ENCODE measurements at places on chromosomes 7 and 10.

GRCh38 chr7:95687759-95688343 is 84.5 kb upstream of the DYNC1I1 start:
- no peak for DNase-seq

DNA sequence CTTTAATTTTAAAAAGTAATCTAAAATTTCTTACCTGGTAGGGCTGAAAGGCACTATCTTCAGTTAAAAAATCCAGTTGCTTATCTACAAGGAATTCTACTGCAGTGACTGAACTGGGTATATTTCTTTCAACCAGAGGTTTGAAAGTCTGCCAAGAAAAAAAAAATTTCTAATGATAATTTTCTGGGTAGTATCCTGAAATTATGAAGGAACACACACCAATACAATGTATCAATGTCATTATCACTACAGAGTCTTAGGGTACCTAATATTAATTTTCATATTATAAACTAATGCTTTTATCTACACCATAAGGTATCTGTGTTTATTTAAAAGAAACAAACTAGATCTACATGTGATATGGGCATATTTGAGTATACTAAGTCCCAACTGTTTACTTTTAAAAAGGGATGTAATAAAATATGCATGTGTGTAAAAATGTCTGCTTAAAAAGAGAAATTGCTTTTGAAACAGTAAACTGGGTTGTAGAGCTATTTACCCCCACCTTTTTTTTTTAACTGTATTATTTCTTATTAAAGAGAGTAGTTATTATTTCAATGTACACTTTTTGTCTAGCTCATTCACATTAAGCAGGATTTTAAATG is 131.6 kb downstream of the NRBF2 start:
- DNase-seq = no peak

DNA sequence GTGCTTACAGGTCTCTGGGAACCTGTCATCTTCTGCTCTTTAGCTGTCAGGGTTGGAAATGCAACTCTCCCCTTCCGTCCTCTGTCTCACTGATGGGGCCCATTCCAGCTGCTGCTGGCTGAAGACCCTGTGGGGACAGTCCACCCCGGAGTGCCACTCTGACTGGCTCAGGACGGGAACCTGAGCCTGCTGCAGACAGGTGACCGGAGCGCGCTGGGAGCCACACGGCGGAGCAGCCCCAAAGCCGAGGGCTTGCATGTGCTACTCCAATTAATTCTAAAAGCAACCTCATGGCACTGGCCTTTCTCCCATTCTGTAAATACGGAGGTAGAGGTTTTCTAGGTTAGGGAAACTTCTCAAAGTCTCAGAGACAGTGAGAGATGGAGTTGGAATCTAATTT is 223.5 kb upstream of the PITRM1 start:
- DNase-seq = no peak

- no peak for DNase-seq
These were observed 199.4 kb upstream of the NPVF start for GRCh38 chr7:25427721-25428120.

GRCh38 chr7:70776627-70777101 is 355.3 kb upstream of the GALNT17 start:
- DNase-seq = no peak

- no peak for DNase-seq
These were observed 43.1 kb downstream of the CARD11 start for GRCh38 chr7:3000566-3000965.

- DNase-seq = no peak
These were observed 27.8 kb downstream of the MAGI2 start for GRCh38 chr7:79425665-79426064.

GRCh38 chr7:2668401-2668800 is 19.6 kb upstream of the AMZ1 start:
- no peak for DNase-seq

GRCh38 chr10:7184660-7185366 is 226.0 kb downstream of the SFMBT2 start:
- DNase-seq = no peak

DNA sequence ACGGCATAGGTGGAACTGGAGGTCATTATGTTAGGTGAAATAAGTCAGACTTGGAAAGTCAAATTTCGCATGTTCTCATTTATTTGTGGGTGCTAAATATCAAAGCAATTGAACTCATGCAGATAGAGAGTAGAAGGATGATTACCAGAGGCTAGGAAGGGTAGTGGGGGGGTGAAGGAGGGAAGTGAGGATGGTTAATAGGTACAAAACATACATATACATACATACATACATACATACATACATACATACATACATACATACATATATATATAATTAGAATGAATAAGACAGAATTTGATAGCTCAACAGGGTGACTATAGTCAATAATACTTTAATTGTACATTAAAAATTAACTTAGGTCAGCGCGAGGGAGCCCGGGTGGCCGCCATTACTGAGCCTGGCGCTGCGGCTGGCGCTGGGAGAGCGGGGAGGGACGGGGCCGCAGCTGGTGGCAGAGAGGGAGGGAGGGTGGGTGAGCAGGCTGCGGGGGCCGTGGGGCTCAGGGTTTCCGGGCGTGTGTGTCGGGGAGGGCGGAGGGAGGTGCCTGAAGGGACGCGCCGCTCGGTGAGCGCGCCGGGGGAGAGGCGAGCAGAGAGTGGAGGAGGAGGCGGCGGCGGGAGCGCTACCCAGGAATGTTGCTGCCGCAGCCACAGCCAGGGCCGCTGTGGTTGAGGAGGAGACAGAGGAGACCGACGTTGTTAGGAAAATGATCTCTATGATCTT is 85.8 kb upstream of the EGFR start:
- no peak for DNase-seq

GRCh38 chr10:103086261-103086660 is 106.8 kb downstream of the NT5C2 start:
- DNase-seq = no peak

DNA sequence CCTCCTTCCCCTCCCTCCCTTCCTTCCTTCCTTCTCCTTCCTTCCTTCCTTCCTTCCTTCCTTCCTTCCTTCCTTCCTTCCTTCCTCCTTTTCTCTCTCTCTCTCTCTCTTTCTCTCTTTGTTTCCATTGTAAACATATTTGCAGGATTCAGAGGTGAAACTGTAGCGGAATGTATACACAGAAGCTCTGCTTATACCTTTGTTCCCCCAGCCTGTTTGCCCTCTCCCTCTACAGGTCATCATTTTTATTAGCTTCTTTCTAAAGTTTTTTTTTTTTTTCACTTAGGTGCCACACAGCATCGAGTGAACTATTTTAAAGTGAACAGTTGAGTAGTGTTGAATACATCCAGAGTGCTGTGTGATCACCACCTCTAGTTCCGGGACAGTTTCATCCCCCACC is 20.7 kb downstream of the SDK1 start:
- DNase-seq = no peak

- DNase-seq = no peak
These were observed 97.9 kb downstream of the ZNF92 start for GRCh38 chr7:65471587-65471986.

GRCh38 chr7:105581066-105581811 is at the start of gene EFCAB10:
EFCAB10 (minus strand) TSS chr7:105581493; CDS start chr7:105581463, 30 bp downstream.
- DNase-seq = no peak

GRCh38 chr10:47021850-47022249 is 110.6 kb downstream of the PTPN20 start:
- no peak for DNase-seq

GRCh38 chr7:156892081-156892800 is 742 bp downstream of the LMBR1 start:
- peak; percentile 24 for DNase-seq
